ENCODE measurements at places on chromosomes 12 and 14.
A peak's percentile ranks its signal among the peaks of the same experiment; 100 is the strongest.

DNA sequence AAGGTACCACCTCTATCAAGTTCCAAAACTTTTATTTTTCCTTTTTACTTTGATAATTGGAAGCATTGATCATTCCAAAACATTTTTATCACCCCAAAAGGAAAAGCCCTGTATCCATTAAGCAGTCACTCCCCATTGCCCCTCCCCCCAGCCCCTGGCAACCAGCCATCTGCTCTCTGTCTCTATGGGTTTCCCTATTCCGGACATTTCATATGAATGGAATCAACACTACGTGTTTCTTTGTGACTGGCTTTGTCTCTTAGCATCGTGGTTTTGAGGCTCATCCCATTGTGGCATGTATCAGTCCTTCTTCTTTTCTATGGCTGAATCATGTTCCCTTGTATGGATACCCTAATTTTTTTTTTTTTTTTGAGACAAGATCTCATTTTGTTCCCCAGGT lies 18.0 kb upstream of the PHETA1 start:
- DNase-seq, result no peak

GRCh38 chr14:56115976-56116893 lies 2.0 kb upstream of the PELI2 start:
- DNase-seq, result no peak

GRCh38 chr12:46983393-46983793 lies 96.0 kb upstream of the PCED1B start:
- no peak for DNase-seq

- DNase-seq, result no peak
Measured at GRCh38 chr12:80317307-80317706, 126.7 kb upstream of the PTPRQ start.

GRCh38 chr14:50573862-50574261 lies 13.9 kb downstream of the ATL1 start:
- DNase-seq, result no peak

DNA sequence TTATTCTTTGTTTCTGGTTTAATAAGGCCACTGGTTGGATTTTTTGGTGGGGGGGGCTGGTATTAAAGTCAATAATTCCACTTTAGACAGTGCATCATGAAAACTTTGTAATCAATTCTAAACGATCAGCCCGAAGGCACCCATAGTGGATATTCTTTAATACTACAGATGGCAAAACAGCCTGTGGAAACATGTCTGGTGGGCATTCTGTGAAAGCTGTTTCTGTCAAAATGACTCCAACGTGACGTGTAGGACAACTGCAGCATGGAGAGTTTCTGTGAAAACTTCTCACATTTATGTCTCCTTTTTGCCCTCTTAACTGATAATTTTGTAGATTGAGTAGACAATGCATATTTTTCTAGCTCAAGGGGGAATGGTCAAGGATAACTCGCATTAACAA lies 185.8 kb upstream of the FLRT2 start:
- no peak for DNase-seq

GRCh38 chr12:67025543-67026114 lies 243.5 kb upstream of the CAND1 start:
- peak; percentile 29 for DNase-seq

DNA sequence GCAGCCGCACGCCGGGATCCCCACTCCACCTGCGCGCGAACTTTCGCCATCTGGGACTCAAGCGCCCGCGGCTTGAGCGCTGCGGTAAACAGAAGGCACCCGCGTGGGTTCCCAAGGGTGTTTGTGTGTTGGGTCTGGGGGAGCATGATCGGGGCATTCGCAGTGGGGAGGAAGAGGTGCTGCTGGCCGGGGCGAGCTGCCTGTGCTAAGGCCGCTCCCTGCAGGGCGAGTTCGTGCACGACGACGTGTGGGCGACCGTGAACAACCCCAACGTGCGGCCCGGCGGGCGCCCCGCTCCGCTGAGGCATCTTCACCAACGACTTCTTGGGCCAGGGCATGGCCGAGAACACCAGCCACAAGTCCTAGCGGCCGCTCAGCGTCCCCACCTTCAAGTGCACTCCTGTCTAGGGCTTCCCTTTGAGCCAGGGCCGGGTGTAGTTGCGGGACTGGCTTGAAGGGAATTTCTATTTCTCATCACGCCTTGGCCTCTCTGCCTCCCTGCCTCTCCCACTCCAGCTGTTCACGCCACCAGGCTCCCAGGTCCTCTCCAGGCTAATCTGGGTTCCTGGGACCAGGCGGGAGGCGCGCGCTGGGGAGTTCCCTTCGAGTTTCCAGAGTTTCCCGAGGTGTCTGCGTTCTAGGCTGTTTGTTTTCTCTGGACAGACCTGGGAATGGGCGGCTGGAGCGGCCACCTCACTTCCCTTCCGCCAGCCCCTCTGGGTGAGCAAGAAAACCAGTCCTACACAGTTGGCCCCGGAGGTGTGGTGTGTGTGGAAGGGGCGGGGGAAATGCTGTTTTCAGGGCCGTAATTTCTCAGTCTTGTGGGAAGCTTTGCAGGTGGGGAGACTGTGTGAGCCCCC lies 417.8 kb upstream of the TMTC1 start:
- no peak for DNase-seq

DNA sequence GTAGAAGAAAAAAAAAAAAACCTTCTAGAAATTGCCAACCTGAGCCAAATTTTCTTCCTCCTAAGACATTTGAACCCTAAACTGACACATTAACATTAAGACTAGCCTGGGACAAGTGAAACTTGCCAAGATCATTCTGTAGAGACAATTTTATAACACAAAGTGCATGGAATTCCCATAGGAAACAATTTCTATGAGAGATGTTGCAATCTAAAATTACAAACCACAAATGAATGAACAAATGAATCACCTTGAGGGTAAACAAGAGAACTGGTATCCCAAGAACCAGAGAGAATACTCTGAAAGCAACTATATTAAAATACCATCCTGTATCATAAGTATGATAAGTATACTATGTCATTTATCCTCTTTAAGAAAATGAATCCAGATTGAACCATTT lies 165.3 kb downstream of the DICER1 start:
- DNase-seq, result no peak

GRCh38 chr14:74940956-74941565 lies 14.3 kb downstream of the PGF start:
- DNase-seq, result no peak

Data from GM12891 (cell line).